Suppressor macrophage treated with lipopolysaccharide for 4 hours (primary cell): ENCODE measurements at places on chromosomes 5 and 9.

DNA sequence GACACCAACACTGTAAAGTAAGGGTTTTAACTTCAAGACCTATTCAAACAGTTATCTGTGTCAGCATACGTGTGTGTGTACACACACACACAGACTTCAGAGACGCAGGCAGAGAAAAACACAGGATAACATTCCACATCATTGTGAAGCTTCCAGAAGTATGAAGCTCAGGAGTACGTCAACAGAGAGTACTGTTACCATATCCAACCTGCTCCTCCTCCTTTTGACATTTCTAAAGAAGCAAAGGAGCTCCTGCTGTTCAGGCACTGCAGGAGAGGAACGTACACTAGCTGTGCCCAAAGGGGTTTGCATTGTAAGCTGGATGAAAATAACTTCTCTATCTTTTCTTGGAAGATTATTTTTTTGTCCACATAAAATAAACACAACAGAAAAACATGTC lies 180.7 kb downstream of the MEF2C start:
- DNase-seq: no peak

DNA sequence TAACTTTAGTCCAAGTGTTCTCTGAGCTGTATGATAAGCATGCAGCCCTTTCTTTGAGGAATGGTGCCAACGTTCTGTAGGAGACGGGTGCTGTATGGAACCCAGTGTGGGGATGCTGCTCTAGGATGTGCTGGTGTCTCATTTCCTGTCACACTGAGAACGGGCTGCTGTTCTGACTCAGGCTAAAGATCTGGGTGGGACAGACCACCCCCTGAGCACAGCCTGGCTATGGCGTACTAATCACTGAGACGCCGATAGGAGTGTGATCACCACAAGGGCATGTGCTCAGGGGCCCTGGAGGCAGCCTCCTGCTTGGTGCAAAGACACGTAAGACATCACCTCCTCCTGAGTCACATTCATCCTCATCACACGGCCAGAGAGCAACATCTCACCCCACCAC lies 240.4 kb downstream of the IRX2 start:
- no peak for DNase-seq

- peak; percentile 39 for DNase-seq
These were observed 40.3 kb upstream of the NAA35 start for GRCh38 chr9:85900504-85901201.

DNA sequence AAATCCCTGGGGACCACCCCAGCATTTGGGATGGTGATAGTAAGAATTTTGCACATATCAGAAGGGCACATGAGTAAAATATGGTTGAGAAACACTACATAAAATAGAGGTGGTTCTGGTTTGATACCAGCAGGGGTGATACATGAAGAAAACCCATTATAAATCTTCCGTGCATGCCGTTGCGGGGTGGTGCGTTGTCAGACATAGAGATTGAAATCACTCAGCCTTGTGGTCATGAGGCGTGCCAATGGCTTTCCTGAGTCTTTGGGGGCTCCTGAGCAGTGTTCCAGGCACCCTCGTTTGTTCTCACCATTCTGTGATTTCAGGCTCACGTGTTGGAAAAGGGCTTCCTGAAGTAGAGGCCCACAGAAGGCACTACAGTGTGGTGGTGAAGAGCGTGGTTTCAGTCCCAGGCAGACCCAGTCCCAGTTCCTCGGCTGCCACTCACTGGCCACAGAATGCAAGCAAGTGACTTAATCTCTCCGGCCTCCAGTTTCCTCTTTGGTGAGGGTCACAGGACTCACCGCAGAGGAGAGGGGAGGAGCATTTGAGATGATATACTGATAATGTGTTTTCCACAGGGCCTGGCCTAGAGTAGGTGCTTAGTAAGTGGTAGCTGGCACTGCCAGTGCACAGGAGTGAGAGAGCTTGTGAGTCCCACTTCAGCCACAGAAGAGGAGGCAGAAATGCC lies 20.5 kb upstream of the GLRX start:
- DNase-seq: peak; percentile 96

DNA sequence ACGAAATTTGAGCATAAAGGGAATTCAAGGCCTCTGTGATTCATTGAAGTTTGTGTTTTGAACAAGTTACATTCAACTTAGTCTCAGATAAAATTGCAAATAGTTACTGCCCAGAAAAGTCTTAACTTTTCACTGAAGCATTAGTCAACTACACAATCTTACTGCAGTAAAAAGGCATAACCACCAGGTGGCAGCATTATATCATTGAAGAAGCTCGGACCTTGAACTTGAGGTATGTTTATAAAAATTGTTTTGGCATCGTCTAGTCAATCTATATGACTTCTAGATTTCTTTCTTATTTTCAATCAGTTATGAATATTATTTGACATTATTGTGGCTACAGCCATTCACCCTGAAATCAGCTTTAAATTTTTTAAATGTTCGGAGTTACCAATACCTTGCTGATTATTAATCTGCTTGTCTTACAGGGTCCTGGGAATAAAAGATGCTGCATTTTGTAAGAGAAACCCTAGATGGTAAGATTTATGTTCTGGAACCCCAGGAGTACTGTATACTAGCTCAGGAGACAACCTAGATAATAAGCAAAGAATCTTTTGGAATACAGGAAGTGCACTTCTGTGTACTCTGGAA lies 83.9 kb upstream of the GRAMD2B start:
- peak; percentile 73 for DNase-seq

DNA sequence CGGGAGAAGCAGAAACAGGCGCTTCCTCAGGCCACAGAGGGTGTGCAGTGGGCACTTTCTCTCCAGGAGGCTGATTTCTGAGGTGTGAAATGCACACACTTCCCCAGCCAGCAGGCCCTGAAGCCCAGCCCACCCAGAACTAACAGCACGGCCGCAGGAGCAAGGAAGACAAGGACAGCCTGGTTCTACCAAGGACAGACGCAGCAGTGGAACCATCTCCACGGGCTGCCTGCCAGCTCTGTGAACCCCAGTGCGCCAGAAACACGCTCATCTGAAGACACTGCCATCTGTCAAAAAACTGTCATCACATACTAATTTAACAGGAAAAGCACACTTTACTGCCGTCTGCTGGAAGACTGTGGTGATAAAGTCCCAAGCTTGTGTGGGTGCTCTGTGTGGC lies 40.7 kb downstream of the MAPK9 start:
- DNase-seq: no peak

GRCh38 chr5:157459715-157460599 lies at the start of gene NIPAL4:
NIPAL4 (plus strand) TSS chr5:157460213; CDS start chr5:157460321, 108 bp downstream.
- DNase-seq: peak; percentile 30

DNA sequence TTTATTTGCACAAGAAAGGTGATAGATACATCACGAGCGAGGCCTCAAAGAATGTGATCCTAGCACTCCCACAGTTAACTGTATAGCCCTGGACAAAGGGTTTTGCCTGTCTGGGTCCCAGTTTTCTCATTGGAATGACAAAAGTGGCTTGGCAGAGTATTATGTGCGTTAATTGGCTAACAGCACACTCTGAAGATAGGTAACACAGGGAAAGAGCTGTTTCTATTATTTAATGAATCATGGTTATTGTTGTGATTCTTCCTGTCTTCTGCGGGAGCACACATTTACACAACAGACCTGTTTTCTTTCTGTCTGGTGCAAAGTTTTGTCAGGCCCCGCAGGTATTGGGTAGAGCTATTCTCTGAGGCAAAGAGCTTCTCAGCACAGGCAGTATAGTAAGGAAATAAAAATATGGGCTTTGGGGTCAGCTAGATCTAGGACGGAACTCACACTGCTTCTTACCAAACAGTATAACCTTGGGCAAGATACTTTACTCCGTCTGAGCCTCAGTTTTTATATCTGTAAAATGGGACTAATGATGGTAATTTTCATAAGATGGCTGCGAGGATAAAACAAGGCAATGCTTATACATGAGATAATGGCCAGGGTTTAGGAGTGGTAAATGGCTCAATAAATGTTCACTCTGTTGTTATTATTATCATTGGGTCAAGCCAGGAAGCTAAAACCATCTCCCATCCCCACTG lies 78.9 kb downstream of the PLAC8L1 start:
- DNase-seq: no peak

GRCh38 chr9:8874482-8874881 lies 1074.9 kb upstream of the DMAC1 start:
- no peak for DNase-seq

- no peak for DNase-seq
These were observed 32.3 kb upstream of the CSF1R start for GRCh38 chr5:150118561-150119229.

- peak; percentile 86 for DNase-seq
These were observed 144.6 kb upstream of the RPS23 start for GRCh38 chr5:82422751-82423181.

- no peak for DNase-seq
These were observed 23.0 kb upstream of the LARP1 start for GRCh38 chr5:154732212-154732611.

- no peak for DNase-seq
These were observed 3.2 kb downstream of the RELL2 start for GRCh38 chr5:141640051-141640415.

DNA sequence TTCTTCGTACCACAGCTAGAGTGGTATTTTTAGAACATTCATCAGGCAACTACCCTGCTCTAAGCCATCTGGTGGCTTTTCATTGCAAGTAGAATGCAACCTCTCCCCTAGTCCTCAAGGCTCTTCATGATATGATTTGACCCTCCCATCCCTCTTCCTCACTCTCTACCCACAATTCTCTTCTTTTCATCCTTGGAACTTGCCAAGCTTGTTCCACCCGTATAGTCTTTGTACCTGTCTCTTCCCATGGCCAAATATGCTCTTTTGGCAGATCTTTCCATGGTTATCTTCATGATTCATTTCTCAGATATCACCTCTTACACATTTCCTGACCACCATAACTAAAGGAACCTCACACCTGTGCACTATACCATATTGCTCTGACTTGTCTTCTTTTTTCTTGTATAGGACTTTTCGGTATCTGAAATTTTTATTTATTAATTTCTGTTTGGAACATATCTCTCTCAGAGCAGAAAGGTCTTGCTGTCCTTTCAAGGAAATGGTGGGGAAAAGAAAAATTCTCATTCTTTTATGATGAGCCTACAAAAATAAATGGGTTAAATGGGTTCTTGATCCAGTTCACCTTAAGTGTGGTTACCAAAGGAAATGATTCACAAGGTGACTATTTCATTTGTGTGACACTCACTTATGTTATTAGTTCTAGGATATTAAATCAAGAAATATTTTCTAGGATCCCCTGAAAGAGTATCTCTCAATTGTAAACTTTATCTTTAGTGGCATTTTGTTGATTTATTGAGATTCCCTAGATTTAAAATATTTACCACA lies 3.7 kb upstream of the CD274 start:
- no peak for DNase-seq

DNA sequence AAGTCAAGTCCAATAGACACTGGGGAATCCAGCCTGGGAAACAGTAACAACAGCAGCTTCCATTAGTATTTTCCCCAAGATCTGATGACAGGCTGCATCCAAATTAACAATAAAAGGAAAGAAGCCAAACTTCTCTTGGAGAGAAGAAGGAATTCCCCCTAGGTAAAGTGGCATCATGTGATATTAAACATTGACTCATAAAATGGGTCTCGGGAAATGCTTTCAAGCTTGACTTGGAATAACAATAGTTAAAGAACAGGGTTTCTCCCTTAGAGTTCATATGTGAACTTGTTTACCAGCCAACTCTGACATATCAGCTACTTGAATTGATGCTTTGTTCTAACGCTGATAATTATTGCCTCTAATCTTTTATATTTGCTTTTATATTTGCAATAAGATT lies 45.4 kb downstream of the ENTREP1 start:
- no peak for DNase-seq

DNA sequence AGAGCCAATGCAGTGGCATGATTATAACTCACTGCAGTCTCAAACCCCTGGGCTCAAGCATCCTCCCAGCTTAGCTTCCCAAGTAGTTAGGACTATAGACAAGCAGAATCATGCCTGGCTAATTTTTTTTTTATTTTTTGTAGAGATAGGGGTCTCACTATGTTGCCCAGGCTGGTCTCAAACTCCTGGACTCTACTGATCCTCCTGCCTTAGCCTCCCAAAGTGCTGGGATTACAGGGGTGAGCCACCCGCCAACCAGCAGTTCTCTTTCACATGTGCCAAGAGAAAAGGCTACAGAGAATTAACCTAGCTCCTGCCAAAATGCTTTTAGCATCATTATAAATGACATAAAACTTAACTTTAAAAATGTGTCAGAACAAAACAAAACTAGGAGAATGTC lies 8.1 kb downstream of the AK3 start:
- DNase-seq: no peak

DNA sequence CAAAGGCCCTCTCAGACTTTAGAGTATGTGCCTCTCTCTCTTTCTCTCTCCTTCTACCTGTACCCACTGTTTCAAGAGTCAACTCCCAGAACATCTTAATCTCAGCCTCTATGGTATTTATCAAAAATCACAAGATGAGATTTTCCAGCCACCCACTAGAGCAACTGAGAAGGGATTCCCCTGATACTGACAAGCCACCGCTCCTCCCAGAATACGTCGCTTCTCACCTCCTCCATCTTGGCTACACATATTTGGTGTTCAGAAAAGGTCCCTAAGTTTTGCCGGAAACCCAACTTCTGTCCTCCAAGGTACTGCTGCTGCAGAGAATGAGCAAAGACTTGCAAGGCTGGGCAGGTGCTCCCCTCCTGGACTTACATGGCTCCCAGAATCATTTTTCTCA lies 6.1 kb downstream of the GARIN3 start:
- no peak for DNase-seq

- DNase-seq: no peak
These were observed 8.1 kb upstream of the OMD start for GRCh38 chr9:92432350-92432749.

- no peak for DNase-seq
These were observed 383.3 kb downstream of the OSTF1 start for GRCh38 chr9:75471549-75472114.

DNA sequence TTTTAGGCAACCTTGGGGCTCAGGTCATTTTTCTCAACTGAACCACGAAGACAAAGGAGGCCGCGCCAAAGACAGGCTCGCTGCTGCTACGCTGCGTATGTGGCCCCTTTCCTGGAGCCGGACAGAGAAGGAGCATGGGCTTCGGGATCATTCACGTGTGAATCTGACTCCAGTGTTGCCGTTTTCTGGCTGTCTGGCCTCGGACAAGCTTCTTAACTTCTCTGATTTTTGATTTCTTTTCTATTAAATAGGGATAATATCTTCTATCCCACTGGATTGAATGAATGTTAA lies 50.8 kb upstream of the ZNF366 start:
- no peak for DNase-seq

DNA sequence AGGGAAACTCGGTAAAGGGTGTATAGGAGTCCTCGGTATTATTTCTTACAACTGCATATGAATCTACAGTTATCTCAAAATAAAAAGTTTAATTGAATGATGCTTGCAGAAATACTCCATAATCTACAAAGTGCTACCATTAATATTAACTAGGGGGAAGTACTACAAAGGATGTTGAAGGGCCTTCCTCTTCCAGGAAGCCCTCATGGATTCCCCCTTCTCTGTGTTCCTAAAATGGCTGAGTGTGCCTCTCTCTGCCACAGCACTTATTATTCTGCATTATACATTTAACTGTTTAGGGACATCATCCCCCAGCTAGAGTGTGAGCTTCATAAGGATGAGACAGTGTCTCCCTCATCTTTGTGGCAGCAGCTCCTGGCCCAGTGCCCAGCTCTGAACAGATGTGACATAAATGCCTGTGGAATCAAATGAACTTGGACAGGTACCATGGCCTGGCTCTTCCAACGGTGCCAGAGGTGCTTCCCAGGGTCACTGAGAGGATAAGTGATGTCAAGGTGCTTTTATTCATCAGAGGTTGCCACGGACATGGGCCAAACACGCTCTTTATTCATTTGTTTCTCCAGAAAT lies 99.5 kb downstream of the PAX5 start:
- no peak for DNase-seq

- DNase-seq: no peak
These were observed 54.4 kb downstream of the DROSHA start for GRCh38 chr5:31477516-31477915.

- DNase-seq: peak; percentile 95
These were observed 2.2 kb downstream of the AKNA start for GRCh38 chr9:114385397-114386181.
